ENCODE measurements at places on chromosomes 1 and 21. TPM values are rescaled to one million over a fixed set of nuclear protein-coding genes. Genes with fewer than 3 reads are reported as not detected.

The LY9 gene
- total RNA-seq, result 0.96 TPM

The ANXA9 gene
- total RNA-seq, result not detected

The PGBD5 gene
- total RNA-seq, result under 0.01 TPM

The PLA2G2D gene
- total RNA-seq, result not detected

The AKT3 gene
- total RNA-seq, result 10.7 TPM
